ENCODE measurements at places on chromosomes 5 and 9.

DNA sequence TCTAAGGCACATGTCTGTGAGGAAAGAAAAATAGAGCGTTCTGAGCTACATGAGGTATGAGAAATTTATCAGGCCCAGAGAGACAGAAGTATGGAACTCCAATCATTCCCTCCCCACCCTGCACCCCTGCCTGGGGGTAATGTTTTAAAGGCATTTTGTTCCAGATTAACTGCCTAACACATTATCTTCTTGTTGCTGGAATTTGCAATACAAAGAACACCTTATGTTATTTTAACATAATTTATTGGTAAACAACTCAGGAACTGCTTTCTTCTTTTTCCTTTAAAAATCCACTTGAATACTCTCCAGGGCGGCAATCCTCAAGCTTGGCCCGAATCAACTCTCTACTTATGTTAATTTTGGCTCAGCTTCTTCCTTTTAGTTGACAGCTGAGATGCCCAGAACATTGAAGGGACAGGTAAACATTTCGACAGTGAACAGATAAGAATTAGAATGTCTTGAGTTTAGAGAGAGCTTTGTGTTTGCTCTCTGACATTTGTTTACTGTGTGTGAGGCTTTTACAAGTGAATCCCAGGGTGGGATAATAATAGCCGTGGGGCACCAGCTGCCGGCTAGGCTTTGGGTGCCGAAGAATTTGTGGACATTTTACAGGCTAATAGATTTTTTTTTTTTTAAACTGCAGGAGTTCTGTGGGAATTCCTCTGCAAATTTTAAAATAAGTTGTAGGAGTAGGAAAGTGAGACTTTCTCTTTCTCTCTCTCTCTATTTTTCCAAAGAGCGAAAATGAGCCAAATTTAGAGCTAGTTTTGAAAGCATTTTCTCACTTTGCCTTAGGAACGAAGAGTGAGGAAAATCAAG lies 96.4 kb upstream of the TAF11L2 start:
- no peak for DNase-seq

GRCh38 chr5:156339139-156339841 lies 12.3 kb downstream of the SGCD start:
- no peak for DNase-seq

- no peak for DNase-seq
Observed at GRCh38 chr5:149616727-149617285, 35.5 kb downstream of the ARHGEF37 start.

DNA sequence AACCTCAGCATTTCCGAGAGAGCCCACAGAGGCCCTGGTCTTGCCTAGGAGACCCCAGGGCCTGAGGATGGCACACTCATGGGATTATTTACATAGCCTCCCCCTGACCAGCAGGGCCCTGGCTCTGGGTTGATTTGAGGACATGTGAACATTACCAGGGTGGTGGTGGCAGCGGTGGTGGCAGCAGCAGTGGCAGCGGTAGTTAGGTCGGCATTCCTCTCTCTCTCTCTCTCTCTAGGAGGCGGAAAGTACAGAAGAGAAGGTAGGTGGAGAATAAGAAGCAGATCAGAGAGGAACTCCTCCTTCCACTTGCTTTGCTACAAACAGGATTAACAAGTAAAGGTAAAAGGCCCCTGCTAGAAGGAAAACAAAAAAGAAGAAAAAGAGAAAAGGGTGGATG lies 39.3 kb downstream of the B4GALT1 start:
- DNase-seq = no peak

All from activated naive CD8-positive, alpha-beta T cell treated with anti-CD3 and anti-CD28 coated beads, Interleukin-2, amount 50 U/mL, for 24 hours (primary cell).